ENCODE measurements at places on chromosomes 11 and 22.

DNA sequence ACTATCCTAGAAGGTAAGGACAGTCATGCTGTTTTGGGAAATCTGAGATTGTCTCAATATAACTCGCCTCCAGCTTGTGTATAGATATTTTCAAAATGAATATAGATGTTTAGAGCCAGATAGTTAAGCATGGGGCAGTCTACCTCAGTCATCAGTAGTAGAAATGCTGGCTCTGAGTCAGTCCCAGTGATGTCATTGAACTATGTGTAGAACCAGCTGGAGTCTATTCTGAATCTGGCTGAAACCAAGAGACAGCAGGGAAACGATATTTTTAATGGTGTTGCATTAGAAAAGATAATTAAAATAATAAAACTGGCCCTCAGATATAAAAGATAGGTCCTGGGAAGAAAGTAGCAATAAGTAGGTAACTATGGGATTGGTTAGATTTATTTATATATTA is 25.9 kb downstream of the PIWIL4 start:
- DNase-seq = no peak

GRCh38 chr22:19877626-19878339 is 23.1 kb upstream of the GNB1L start:
- no peak for DNase-seq

DNA sequence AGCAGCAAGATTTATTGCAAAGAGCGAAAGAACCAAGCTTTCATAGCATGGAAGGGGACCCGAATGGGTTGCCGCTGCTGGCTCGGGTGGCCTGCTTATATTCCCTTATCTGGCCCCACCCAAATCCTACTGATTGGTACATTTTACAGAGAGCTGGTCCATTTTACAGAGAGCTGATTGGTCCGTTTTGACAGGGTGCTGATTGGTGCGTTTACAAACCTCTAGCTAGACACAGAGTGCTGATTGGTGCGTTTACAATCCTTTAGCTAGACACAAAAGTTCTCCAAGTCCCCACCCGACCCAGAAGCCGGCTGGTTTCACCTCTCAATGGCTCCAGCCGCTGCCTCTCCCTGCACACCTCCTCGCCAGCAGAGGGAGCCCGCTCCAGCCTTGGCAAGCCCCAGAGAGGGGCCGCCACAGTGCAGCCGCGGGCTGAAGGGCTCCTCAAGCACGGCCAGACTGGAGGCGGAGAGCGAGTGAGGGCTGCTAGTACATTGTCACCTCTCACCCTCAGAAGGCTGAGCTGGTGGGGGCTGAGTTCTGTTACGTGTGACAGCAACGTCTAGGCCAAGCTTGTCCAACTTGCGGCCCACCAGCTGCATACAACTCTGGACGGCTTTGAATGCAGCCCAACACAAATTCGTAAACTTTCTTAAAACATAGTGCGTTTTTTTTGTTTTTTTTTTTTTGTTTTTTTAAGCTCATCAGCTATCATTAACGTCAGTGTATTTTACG is 8.7 kb downstream of the PTH start:
- DNase-seq = peak; percentile 53

DNA sequence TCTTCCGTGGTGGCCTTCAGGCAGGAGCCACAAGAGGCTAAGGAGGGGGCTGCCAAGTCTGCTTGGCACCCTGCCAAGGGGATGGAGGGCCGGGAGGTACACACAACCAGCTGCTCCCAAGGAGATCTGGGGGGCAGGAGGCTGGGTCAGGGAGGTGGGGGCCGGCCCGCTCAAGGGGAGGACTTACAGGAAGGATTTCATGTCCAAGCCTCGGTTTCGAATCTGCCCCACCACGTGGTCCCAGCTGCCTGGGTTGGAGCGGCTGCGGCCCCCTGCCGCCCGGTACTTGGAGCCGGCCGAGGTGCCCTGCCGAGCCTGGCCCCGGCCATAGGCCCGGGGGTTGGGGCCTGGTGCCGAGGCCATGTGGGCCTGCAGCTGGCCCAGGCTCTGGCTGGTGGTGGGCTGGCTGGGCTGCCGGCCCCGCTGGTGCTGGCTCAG is 33.5 kb downstream of the LRRC10B start:
- DNase-seq = no peak

GRCh38 chr11:121435551-121436511 is 16.3 kb upstream of the SORL1 start:
- DNase-seq = no peak

Data from stimulated activated CD4-positive, alpha-beta T cell treated with anti-CD3 and anti-CD28 coated beads, Interleukin-15, amount 100 ng/mL, for 48 hours (primary cell).